ENCODE measurements at places on chromosomes 6 and 20. TPM values are rescaled to one million over a fixed set of nuclear protein-coding genes. Genes with fewer than 3 reads are reported as not detected.

SULF2 gene
- total RNA-seq, result 68.7 TPM

DNA sequence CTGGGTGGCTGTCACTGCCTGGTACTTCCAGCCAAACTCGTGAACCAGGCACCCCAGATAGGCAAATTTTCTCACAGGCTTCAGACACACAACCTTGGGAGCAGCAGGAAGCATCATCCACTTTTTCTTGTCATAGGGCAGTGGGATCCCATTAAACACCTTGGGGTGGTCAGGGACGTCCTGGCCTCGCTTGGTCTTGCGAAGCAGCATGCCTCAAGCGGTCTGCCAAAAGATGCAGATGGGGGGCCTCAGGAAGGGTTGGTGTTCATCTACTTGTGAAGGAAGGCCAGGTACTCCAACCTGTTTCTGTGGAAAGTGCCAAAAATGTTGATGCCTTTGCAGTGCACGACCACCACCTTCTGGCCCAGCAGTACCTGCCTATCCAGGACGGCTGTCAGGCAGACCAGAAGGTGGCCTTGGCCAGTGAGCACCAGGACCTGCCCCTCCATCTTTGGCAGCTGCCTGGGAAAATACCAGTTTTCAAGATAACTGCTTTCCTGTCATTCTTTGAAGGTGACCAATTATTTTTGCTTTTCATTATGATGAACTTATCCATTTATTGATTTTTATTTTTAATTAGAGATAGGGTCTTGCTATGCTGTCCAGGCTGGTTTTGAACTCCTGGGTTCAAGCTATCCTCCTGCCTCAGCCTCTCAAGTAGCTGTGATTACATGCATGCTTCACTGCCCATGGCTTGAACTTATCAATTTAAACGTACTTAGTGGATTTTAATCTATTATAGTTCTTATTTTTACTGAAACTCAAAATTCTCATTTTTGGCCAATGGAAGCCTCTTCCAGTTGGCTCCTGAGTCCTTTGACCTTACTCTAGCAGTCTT lies 80.1 kb downstream of the MAN1A1 start:
- no peak for DNase-seq

DNA sequence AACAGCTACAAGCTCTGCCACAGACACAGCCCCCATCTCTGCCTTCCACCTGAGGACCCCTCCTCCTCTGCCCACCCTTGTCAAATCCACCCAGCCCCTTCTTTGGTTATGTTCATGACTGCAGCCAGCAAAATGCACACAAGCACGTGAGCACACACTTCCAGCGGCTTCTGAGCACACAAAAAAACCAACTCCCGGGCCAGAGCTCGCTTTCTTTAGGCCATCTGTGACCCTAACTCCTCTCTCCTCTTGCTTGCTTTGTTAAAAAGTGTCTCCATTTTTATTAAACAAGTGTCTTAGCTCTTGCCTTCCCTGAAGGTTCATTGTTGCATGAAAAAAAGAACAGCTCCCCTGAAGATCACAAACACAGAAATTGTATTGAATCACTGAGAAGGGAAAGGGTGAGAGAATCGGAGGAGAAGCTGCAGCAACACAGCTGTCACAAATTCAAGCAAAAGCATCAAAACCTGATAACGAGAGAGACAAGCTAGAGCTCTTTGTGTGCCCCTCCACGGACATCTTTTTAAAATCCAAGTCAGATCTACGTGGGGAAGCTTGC lies 142.1 kb downstream of the CD83 start:
- no peak for DNase-seq

GRCh38 chr6:38326837-38327236 lies 312.9 kb downstream of the BTBD9 start:
- DNase-seq, result no peak

GRCh38 chr6:27293436-27294098 lies 18.5 kb downstream of the POM121L2 start:
- DNase-seq, result no peak

GRCh38 chr6:53066077-53066417 lies 843 bp downstream of the FBXO9 start:
- no peak for DNase-seq

GRCh38 chr20:51354191-51354768 lies 188.2 kb downstream of the NFATC2 start:
- DNase-seq, result no peak
